NCI-H187 (cell line): ENCODE measurements at places on chromosomes 1 and 21.
A peak's percentile ranks its signal among the peaks of the same experiment; 100 is the strongest.

- no peak for DNase-seq
Observed at GRCh38 chr1:201184307-201185122, 6.1 kb upstream of the IGFN1 start.

DNA sequence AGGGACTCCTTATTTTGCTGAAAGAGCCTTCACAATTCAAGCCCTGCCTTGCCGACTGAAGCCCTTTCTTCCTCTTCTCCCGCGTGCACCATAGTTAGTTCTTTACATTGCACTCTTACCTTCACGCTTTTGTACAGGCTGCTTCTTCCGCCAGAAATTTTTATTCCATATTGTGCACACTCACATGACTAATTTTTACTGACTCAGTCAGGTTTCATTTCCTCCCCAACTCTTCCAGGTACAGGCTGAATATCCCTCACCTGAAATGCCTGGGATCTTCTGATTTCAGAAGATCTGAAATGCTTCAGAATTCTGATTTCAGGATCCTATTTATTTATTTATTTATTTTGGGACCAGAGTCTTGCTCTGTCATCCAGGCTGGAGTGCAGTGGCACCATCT, 172.8 kb downstream of the ZNF281 start:
- DNase-seq = no peak

GRCh38 chr1:155934936-155935590, 850 bp upstream of the KHDC4 start:
- peak; percentile 67 for DNase-seq

DNA sequence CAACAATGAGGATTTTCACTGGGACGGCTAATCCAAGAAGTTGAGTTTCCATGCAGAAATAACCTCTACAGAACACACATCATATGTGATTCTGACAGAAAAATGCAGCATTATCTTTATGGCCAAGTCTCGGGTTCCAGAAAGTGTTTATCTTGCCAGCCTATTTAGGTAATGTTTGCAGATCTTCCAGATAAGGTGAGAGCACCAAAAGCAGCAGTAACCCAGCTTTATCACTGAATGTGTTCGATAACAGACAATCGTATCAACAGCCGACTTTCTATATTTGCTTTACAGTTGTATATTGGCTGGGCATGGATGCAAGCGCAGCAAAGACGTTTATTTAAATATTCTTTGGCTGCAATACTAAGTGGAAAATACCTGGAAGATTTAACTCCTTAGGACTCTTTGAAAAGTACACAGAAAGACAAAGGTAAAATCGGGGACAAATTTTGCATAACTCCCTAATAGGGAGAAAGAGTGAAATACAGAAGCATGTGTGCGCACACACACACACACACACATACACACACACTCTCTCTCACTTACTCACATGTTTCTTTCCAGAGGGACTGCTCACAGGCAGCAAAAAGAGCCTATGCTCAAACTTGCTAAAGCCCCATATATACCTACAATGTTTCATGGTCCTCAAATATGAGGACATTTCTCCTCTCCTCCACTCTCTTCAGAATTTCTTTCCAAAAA, 3.0 kb upstream of the CTSK start:
- DNase-seq = no peak

DNA sequence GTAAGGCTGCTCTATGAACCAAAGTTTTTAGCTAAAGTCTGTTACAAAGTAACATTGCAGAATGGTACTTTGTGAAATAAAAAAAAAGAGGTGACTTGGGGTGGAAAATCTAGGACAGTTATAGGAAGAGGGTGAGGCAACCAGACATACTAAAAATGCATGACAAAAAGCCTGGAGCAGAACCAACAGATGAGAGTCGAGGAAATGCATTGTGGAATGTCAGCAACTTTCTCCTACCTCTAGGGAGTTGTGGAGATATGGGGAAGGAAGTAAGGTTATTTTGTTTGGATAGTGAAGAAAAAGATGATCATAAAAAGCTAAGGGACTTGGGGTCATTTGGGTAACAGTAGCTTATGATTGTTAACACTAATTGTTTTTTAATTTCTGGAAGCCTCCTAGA, 295.6 kb downstream of the S1PR1 start:
- DNase-seq = no peak

DNA sequence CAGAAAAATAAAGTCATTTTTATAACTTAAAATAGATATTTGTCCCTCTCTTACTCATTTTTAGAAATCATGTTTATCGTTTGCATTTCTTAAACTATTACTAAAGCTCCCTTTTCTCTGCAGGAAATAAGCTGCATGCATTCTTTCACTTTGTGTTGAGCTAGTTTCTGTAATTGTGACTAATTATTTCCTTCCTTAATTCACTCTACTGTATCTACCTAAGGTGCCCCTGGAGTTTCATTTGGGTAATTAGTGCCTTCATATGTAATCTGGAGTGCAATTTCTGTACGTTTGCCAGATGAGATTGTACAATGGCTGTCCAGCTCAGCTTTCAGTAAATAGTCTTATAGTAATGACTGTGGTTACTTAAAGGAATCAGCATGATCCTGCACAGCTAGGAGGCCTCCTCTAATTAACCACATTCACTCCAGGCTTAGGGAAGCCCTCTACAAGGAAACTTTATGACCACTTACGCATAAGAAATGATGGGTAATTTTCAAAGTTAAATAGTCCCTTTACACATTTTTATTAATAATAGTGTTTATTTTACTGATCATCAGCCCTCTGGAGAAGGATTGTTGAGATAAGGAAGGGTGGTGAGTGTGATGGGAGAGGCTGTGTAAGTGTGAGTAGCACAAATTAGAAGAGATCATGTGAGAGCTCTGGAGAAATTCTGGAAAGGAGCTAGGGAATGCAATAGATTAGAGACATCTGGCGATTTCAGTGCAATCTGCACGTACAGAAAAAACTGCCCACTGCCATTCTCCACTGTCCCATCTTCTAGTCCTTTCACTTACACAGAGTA, 86.8 kb downstream of the LRRC8C start:
- DNase-seq = no peak

DNA sequence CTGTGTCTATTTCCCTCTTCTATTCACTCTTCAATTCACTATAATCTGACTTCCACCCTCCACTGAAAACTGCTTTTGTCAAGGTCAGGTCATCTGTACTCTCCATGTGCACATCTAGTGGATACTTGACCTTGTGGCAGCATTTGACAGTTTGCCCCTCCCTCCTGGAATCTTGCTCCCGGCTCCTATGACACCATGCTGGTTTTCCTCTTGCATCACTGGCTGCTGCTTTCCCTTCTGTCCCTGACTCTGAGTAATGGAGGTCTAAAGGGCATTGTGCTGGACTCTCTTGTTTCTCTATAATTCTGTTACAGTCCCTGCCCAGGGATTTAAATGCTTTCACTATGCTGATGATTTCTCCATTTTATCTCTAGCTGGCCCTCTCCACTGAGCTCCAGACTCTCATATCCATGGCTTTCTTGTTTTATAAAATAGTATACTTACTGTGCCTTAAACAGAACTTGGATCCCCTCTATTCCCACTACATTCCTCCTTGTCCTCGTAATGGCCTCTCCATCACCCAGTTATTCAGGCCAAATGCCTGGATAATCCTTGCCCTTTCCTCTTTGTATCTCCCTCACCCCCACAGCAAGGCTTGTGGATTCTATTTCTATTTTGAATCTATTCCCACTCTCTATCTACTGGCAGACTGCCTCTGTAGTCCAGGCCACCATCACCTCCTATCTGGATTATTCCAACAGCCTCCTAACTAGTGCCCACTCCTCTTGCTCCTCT, 36.8 kb upstream of the PODN start:
- no peak for DNase-seq

GRCh38 chr1:36475910-36476604, 6.7 kb downstream of the CSF3R start:
- DNase-seq = no peak

DNA sequence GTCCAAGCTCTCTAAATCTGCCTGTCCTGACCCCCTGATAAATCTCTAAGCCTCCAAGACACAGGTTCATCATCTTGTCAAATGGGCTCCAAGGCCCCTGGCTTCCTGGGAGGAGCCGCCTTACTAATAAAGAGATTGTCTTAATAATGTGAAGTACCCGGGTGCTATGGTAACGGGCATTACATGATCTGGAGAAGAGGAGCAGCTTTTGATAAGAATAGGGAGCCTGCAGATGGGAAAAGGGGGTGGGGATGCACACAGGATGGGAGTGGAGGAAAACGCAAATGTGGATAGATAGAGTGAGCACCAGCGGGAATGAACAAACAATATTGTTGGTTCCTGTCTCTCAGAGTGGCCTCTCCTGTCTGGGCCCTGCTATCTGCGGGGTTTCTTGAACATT, 11.9 kb upstream of the RXRG start:
- DNase-seq = no peak

GRCh38 chr21:34890724-34891612, 158.1 kb downstream of the RUNX1 start:
- DNase-seq = peak; percentile 44

- DNase-seq = no peak
Observed at GRCh38 chr1:108600504-108600903, 40.6 kb downstream of the EEIG2 start.

DNA sequence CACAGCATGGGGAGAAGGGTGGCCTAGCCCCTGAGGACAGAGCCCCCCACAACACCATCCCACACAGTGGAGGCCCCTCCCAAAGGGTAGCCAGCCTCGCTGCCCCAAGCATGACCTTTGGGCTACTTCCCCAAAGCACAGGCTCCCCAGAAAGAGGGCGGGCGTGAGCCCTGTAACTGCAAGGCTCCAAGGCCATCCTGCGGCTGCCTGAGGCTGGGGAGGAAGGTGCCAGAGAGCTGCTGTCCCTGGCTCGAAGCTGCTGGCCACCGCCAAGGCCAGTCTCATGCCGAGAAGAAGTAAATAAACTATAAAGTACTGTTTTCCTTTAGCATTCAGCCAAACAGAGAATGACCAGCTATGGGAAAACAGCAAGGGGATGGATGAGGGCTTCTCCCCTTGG, 27.5 kb downstream of the UBASH3A start:
- no peak for DNase-seq

GRCh38 chr1:247376659-247377058, 39.3 kb upstream of the NLRP3 start:
- DNase-seq = no peak

- DNase-seq = no peak
Observed at GRCh38 chr1:54331091-54331772, 75.0 kb downstream of the SSBP3 start.

GRCh38 chr1:177849130-177849529, 120.7 kb downstream of the SEC16B start:
- DNase-seq = no peak

DNA sequence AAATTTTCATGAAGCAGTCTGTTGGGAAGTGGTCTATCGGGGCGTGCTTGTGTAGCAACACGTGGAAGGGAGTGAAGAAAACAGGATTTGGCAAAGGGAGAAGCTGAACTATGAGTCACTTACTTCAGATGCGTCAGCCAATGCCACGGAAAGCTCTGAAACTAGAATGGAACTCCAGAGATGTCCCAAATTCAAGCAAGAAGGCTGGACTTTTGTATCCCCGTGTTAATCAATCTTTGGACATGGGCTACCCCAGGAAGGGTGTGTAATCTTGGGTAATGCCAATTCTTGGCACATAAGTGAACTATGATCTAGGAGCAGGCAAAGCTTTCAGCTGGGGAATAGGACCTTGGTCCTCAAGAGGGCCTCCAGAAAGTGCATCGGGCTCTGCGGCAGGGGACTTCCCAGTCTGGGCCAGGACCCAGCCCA, 102.6 kb downstream of the ADSS2 start:
- no peak for DNase-seq

- no peak for DNase-seq
Observed at GRCh38 chr1:43902058-43902831, 31.4 kb upstream of the ARTN start.

GRCh38 chr1:223645903-223646302, 19.6 kb downstream of the CAPN8 start:
- no peak for DNase-seq

DNA sequence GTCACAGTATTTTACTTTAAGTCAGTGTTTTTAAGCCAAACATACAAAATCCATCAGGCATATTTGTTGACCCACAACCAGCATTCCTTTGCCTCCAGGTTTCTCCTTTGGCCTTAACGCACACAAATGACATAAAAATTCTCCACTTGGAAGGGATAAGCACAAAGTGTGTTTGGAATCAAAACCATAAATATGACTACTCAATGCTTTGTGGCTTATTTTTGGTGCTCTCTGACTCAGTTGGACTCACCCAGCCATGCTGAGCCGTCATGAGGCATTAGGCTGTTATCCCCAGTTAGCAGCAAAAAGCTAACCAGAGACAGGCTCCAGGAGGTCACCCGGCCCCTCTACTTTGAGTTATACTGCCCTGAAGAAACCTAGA, 948 bp downstream of the PRUNE1 start:
- no peak for DNase-seq

DNA sequence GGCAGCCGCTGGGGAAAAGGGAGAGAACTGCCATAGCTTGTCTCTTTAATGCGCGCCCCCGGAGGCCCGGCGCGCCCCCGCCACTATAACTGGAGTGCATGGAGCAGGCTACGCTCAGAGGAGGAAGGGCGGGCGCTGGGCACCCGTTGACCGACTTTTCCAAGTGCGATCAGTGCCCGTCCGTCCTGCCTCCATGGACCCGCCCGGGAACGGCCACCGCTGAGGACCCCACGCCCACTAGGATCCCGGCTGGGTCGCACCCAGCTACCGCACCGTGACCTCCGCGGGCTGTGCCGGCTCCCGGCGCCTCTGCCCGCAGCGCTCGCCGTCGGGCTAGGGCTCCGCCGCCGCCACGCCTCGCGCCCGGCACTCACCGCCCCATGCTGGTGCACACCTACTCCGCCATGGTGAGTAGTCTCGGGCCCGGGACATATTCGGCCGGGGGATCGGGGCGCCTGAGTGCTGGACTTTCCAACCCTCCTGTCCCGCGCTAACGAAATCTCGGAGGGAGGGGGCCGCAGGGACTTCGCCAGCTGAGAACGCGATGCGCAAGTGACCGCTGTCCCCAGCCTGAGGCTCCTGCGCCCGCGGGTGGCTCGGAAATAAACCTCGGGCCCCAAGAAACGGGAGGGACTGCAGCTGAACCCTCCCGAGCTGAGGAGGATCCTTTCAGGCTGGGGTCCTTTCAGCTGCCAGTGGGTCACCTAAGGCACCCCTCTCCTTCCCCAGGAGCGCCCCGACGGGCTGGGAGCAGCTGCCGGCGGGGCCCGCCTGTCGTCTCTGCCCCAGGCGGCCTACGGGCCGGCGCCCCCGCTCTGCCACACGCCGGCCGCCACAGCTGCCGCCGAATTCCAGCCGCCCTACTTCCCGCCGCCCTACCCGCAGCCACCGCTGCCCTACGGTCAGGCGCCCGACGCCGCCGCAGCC, at the start of gene TFAP2E:
Gene TFAP2E (plus strand): TSS at position 117 of the 927 bp plus-strand sequence. CDS start 264 bp downstream, at position 381.
- no peak for DNase-seq

- DNase-seq = no peak
Observed at GRCh38 chr1:59012378-59012777, 228.5 kb upstream of the JUN start.

DNA sequence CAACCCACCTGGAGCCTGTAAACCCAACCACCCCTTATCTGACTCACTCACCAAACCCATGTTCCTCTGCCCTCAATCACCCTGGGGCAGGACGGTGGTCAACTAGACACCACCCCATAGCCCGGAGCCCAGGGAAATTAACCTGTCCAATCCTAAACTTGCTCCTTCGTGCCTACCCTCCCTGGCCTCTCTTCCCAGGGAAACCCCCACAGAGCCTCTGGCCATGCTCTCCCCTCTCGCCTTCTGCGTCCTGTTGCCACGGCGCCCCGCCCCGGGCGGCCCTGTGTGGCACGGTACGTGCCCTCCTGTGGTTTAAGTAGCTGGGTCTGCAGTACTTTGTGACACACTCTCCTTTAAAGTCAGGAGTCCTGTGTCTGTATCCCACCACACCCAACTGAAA, 4.0 kb upstream of the FTCD start:
- no peak for DNase-seq
